Hepatocyte (in vitro differentiated cells): ENCODE measurements at places on chromosomes 12 and 14. TPM values are rescaled to one million over a fixed set of nuclear protein-coding genes. Genes with fewer than 3 reads are reported as not detected.

Gene MMP19
- 6.1 and 6.4 TPM in 2 replicates for total RNA-seq

- H3K27me3 ChIP-seq: peaks cover 19% of the 10 kb centered on the region
Observed at GRCh38 chr14:100587763-100588411, 670 bp upstream of the BEGAIN start.

GRCh38 chr14:105760691-105761344 is 234.4 kb downstream of the TMEM121 start:
- no peak overlapping the region for H3K4me3 ChIP-seq
- H3K36me3 ChIP-seq: no peaks in the 10 kb centered on the region
- no peak overlapping the region for H3K27ac ChIP-seq
- DNase-seq: no peak

Gene OASL
- total RNA-seq: 0.27 and 0.52 TPM in 2 replicates

DNA sequence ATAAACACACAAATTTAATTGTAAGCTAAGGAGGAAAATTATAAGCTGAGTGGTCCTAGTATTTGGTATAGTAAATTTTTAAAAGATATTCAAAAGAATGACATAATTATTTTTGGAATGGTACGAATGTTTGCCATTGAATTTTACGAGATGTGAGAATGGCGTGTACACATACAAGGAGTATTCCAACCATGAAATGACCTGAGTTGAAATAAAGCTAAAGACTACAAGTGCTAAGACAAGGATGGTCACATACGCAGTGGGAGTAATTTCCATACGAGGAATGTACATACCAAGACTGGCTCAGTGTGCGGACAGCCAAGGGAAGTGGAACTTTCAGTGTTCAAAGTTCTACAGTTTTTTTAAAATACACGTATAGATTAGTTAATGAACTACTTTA is 21.1 kb upstream of the ETV6 start:
- peaks cover 2% of the 10 kb centered on the region for H3K4me1 ChIP-seq
- no peaks in the 10 kb centered on the region for H3K27me3 ChIP-seq
- DNase-seq: no peak
- no peaks in the 10 kb centered on the region for H3K36me3 ChIP-seq
- no peak overlapping the region for H3K27ac ChIP-seq
- no peak overlapping the region for H3K4me3 ChIP-seq

DNA sequence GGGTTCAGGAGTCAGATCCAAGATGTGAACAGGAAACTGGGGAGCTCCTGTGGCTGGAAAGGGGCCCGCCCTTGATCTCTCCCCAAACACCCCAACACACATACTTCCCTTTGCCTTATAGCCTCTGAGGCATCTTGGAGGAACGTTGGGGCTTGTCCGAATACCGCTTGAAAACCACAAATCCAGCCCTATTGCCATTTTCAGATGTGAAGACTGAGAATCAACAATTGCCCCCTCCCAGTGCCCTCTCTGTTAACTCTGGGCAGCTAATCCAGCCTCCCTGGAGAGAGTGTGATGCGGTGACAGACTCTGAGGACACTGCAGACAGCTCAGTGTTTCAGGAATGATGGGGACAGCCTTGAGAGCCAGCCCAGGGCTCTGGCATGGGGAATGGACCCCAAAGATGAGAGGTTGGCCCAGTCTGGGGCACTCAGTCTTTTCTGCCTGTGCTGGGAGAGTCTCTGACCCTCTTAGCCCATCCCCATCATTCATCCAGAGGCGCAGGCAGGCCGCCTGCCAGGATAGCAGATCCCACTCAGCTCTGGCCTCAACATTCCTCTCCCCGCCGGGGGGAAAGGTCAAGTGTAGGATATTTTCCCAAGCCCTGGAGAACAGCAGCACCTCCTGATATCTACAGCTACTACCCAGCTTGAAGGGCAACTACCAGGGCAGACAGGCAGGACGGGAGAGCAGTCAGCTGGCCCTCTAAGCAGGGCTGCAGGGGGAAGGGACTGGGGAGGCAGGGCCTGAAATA is 24.6 kb upstream of the LTBP2 start:
- DNase-seq: no peak
- no peaks in the 10 kb centered on the region for H3K27me3 ChIP-seq

Gene PTPRQ
- total RNA-seq: 0.03 and 0.08 TPM in 2 replicates

DNA sequence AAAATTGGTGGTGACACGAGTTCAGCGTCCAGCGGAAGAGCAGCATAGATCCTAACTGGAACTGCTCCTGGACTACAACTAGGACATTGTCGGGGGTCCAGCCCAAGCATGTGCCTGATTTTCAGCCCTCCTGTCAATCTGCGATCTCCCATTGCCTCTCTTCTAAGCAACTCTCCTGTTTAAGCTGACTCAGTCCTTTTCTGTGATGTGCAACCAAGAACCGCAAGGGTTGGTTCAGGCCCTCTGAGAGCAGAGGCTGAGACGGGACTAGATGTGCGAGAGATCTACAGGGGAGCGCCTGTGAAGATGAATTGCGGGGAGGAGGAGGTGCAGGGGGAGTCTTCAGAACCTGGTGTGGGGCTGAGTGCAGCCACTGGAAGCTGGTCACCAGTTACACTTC is 3.7 kb upstream of the PAPLN start:
- H3K27me3 ChIP-seq: peaks cover 13% of the 10 kb centered on the region
- peaks cover 51% of the 10 kb centered on the region for H3K4me1 ChIP-seq
- no peaks in the 10 kb centered on the region for H3K36me3 ChIP-seq
- H3K4me3 ChIP-seq: no peak overlapping the region
- H3K27ac ChIP-seq: no peak overlapping the region

- no peaks in the 10 kb centered on the region for H3K27me3 ChIP-seq
- H3K4me3 ChIP-seq: no peak overlapping the region
- no peaks in the 10 kb centered on the region for H3K36me3 ChIP-seq
- H3K4me1 ChIP-seq: peaks cover 34% of the 10 kb centered on the region
- DNase-seq: no peak
- peak overlapping the region; percentile 98 for H3K27ac ChIP-seq
Observed at GRCh38 chr12:124919521-124920352, 5.3 kb upstream of the UBC start.

DNA sequence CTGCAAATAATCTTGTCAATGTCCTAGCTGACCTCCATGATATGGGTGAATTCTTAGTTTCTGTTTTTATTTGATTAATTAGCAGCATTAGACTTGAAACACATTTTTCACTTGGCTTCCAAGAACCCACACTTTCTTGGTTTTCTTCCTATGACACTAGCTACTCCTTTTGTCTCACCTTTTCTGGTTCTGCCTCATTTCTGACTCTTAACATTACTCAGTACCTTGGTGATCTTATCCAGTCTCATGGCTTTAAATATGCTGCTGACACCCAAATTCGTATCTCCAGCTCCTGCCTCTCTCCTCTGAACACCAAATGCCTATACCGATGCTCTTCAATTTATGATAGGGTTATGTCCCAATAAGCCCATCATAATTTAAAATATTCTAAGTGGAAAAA is 32.0 kb upstream of the SSTR1 start:
- H3K27me3 ChIP-seq: no peaks in the 10 kb centered on the region
- DNase-seq: no peak
- no peaks in the 10 kb centered on the region for H3K4me1 ChIP-seq
- H3K27ac ChIP-seq: no peak overlapping the region
- no peaks in the 10 kb centered on the region for H3K36me3 ChIP-seq
- H3K4me3 ChIP-seq: no peak overlapping the region

GRCh38 chr12:93967454-93967853 is 180.9 kb upstream of the PLXNC1 start:
- no peak overlapping the region for H3K4me3 ChIP-seq
- H3K36me3 ChIP-seq: no peaks in the 10 kb centered on the region
- H3K4me1 ChIP-seq: no peaks in the 10 kb centered on the region
